Neural progenitor cell (in vitro differentiated cells): ENCODE measurements at places on chromosomes 2 and 18.

GRCh38 chr18:21191596-21192307, 50.3 kb upstream of the GREB1L start:
- DNase-seq: peak; percentile 75

DNA sequence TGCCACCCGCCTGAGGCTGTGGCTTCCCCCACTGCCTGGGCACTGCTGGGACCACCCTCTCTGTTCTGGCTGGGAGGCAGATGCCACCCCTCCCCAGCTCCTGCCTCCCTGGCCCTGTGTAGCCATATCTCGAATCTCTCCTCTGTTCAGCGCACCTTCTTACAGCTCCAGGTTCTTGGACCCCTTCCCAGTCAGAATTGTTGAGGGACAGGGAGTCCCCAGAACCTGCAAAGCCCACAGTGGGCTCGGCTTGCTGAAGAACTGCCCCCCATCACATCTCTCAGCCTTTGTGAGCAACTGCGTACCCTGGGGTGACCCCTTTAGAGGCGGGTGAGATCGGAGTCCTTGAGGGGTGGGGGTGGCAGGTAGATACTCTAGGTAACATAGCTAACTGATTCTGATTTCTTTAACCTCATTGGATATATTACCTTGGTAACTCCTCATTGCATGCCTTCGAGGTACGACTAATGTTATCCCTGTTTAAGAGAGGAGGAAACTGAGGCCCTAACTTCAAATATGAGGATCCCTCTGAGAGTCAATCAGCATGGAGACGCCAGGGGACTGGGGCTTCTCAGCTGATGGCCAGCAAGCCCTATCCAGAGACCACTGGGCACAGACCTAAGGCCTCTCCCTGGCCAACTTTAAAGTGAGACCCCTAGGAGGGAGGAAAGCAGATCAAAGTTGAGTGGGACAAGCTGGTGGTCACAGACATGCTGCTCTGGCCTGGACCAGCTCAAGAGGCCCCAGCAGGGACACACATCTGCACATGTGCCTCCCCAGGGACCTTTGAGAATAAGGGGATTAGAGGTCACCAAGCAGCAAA, 101.3 kb downstream of the CAPN13 start:
- DNase-seq: no peak

GRCh38 chr18:49227441-49228165, 232.8 kb downstream of the DYM start:
- DNase-seq: no peak

DNA sequence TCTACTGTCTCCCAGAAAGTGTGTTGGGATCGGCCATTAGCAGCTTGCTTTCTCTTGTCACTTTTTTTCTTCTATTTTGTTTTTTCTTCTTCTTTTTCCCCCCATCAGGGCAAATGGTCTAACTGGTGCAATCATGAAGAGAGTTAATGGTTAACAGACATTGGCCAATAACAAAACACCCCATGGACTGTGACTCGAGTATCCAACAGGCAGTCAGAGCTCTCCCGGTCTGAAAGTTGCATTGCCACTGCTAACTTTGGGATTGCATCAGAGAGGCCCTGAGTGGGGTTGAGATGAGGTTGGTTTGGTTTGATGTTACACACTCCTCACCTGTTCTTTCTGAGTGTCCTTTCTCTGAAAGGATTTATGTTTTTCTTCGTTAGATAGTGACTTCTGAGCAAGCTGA, 12.9 kb upstream of the SNORC start:
- DNase-seq: no peak

GRCh38 chr18:48335829-48336228, 73.4 kb downstream of the ZBTB7C start:
- peak; percentile 19 for DNase-seq

DNA sequence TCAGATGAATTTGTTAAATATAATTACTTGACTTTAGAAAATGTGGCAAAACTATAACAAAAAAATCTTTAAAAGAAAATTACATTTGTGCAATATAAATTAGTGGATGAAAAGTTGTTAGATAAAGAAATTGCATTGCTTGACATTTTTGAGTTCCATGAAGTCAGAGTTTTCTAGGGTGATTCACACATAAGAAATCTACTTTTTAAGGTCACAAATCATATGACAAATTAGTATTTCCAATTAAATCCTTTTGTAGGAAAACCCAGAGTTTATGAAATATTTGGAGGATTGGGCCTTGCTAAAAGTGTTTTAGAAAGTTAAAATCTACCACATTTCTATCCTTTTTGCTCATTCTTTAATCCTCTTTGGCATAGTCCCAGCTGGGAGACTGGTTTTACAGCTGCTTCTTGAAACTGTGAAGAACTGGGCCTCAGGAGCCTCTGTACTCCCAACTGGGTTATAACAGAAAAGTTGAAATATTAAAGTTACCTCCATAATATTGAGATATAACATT, 289.2 kb downstream of the LRRTM4 start:
- DNase-seq: no peak

- no peak for DNase-seq
Observed at GRCh38 chr2:169294001-169294675, 68.2 kb downstream of the LRP2 start.

GRCh38 chr2:178707476-178707875, 99.7 kb downstream of the TTN start:
- no peak for DNase-seq

GRCh38 chr2:23596316-23596885, 211.4 kb downstream of the KLHL29 start:
- DNase-seq: no peak

DNA sequence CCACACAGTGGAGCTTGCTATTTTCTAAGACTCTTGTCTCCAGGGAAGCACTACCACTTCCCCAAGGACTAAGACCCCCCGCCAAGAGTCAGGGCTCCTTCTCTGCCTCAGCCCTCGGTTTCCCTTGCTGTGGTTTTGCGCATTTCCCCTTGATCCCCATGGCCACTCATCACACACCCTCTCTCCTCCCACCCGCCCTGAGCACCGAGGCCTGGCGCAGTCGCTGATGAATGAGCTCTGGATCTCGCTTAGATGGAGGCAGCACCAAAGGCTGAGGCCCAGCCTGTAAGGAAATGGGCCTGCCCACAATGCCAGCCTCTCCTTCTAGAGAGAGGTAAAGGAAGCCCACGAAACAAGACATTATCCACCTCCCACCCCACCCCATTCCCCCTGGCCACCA, 96.9 kb downstream of the TNS1 start:
- DNase-seq: no peak

GRCh38 chr2:149112713-149113112, 74.2 kb downstream of the LYPD6B start:
- DNase-seq: no peak

DNA sequence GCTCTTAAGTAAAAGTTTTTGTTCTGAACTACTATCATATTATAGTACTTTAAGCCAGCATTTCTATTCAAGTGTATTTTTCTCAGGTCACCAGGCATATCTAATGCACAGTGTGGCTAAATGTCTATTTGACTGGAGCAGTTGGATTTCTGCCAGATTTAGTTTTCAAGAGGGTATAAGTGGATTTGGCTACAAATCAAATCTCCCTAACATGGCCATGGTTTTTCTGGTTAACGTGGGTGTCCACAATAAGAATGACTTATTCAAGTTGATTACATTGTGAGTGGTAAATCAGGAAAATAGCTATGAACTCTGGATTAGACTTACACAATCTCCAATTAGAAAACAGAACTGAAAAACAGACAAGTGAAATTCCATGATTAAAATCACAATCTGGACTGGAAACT, 5.7 kb upstream of the CHN1 start:
- no peak for DNase-seq

- no peak for DNase-seq
Observed at GRCh38 chr2:224952936-224953657, 89.2 kb downstream of the DOCK10 start.

DNA sequence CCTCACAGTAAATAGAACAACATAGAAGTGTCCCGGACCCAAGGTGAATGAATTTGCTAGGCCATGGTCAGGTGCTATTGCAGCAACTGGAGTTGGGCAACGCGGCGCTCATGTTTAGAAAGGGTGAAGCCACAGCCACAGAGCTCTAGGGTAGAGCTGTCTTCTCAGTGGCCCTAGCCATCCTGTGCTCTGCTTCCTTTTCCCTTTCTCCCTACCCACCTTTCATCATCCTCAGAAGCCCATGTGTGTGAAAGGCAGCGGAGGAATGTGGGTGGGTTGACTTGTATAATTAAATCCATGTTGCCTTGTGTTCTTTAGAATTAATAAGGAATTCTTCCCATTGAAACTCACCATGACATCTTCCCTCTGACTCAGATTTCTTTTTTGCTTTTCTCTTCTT, 336.7 kb downstream of the OSR1 start:
- DNase-seq: no peak

DNA sequence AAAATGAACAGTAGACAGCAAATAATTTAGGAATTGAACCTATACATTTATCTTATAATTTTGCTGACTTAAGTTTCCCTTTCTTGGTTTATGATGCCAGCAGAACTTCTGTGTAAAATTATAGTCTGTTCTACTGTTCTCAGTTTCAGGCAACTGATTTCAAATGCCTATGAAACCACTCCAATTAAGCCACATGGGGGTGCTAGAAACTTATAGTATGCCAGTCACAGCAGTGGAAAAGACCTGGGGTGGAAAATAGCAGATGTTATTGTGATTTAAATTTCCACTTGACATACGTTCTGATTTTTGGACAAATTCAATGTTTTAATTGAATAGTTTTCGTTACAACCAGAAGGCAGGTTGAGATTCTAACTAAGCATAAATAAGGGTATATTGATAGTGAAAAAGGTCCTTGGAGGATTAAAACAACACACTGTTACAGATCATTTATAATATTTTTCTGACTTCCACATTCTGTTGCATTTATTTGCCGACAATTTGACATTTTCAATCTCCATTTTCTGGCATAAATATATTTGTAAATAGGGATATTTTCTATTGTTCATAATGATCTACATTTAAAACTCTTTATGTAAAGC, 61.4 kb downstream of the CPS1 start:
- DNase-seq: peak; percentile 66

DNA sequence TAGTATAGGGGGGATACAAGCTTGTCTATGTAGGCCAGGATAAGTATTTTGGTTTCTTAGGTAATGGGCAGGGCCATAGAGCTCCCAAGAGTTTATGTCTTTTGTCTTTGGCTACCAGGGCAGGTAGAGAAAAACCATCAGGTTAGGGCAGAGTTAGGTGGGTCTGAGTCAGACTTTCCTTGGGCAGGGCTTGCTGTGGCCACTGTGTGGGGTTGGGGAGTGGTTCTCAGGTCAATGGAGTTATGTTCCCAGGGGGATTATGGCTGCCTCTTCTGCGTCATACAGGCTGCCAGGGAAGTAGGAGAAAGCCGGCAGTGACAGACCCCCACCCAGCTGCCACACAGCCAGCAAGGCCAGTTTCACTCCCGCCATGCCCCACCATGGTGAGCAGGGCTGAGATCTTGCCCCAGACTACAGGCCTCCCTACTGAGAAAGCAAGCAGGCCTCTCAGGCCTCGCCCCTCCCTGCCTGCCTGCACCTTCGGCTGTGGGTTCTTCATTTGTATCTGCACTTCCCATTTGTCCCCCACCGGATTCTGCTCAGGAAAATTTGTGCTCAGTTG, 55.5 kb downstream of the RPIA start:
- DNase-seq: no peak

DNA sequence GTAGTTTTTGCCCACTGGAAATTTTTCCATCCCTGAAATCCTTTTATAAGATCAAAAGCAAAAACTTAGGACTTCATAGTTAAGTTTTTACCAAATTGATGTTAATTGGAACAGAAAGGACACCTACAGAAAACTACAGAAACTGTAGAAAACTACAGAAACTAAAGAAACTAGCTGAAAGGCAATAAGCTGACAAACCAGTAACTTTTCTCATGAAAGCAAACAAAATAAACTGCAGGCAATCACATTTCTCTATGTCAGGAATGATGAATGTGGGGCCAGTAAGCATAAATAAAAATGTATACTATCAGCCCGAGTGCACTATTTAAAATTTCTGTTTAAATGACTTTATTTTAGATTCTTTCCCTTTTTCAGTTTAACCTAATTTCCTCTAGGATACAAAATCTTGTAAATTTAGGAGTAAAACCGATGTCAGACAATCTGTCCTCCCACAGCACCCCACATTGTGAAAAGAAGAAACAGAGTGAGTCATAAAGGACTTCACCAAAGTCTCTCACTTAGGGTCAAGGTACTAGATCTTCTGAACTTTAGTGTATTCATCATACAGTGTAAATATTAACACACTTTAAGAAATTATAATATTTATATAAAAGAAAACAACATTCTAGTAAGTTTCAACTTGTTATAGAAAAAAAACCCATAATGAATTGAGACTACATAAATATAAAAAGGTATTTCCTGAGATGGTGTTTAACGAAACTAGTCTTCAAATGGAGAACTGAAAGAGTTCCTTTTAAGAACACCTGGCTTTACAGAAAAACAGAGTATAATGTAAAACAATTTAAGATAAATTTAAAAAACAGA, 46.6 kb downstream of the USP40 start:
- no peak for DNase-seq

- DNase-seq: no peak
Observed at GRCh38 chr2:60936757-60937156, 55.4 kb downstream of the REL start.

GRCh38 chr2:146481629-146482028, 1363.2 kb upstream of the ACVR2A start:
- no peak for DNase-seq

- DNase-seq: no peak
Observed at GRCh38 chr2:61045999-61046398, 19.7 kb upstream of the SANBR start.

- DNase-seq: no peak
Observed at GRCh38 chr2:31430439-31431165, 16.1 kb upstream of the XDH start.

DNA sequence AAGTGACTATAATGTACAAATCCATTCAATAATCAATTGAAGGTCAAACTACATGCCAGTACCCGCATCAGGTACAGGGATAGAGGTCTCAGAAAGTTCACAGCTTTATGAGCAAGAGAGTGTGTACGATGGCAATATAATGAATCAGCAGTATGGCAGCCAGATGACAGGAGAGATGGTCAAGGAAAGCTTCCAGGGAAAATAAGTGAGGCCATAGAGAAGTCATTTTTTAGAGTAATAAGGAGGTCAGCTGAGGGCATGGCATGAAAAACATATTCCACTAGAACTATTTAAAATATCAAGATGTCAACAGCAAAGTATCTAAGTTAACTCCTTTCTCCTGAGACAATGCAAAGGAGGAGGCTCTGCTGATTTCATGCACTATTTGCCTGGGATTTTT, 108.0 kb downstream of the SLC8A1 start:
- no peak for DNase-seq

GRCh38 chr18:44945888-44946401, 265.3 kb downstream of the SETBP1 start:
- DNase-seq: peak; percentile 84

- DNase-seq: peak; percentile 76
Observed at GRCh38 chr2:117087535-117088291, 726.8 kb upstream of the DDX18 start.

GRCh38 chr2:128520340-128520739, 201.7 kb upstream of the HS6ST1 start:
- no peak for DNase-seq

- DNase-seq: no peak
Observed at GRCh38 chr2:232574674-232575403, 24.4 kb downstream of the EIF4E2 start.
